ENCODE measurements at places on chromosomes 16 and 17.

DNA sequence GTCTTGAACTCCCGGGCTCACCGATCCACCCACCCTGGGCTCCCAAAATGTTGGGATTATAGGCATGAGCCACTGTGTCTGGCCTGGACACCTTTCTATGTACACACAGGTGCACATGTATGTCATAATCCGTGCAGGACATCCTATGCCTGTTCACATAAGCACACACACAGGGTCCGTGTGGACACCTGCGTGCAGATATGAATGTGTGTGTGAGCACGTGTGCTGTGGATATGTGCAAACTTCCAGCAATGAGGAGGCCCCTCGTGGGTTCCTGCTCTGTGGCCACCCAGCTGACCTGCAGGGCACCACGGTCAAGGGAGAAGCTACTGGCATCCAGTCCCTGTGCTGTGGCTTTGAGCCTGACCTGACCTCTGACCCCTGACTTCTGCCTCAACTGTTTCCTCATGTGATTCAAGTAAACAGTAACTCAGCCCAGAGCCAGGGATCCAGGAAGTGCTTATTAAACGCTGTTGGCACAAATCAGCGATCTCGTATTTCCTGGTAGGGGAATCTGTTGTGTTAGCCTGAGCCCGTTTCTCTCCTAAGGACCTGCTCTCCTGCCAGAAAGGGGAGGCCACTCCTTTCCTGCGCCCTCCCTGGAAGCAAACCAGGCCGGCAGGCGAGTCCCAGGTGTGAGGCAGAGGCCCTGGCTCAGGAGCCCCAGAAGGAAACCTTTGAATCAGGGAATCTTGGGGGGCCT is 6.5 kb downstream of the CPNE7 start:
- H3K36me3 ChIP-seq = no peaks in the 10 kb centered on the region
- no peaks in the 10 kb centered on the region for H3K27me3 ChIP-seq
- no peak for DNase-seq

GRCh38 chr17:62164747-62165722 is 100.0 kb upstream of the MED13 start:
- no peak overlapping the region for H3K4me3 ChIP-seq
- no peaks in the 10 kb centered on the region for H3K36me3 ChIP-seq
- peak; percentile 4 for DNase-seq
- H3K4me1 ChIP-seq = no peaks in the 10 kb centered on the region
- no peaks in the 10 kb centered on the region for H3K27me3 ChIP-seq
- H3K27ac ChIP-seq = no peak overlapping the region

- no peaks in the 10 kb centered on the region for H3K4me1 ChIP-seq
- no peak overlapping the region for H3K4me3 ChIP-seq
- H3K36me3 ChIP-seq = no peaks in the 10 kb centered on the region
- H3K27me3 ChIP-seq = no peaks in the 10 kb centered on the region
These were observed 78.8 kb downstream of the BRIP1 start for GRCh38 chr17:61784510-61784909.

GRCh38 chr17:30924341-30924740 is 2.6 kb downstream of the ADAP2 start:
- H3K36me3 ChIP-seq = no peaks in the 10 kb centered on the region
- peaks cover 3% of the 10 kb centered on the region for H3K27me3 ChIP-seq
- no peak overlapping the region for H3K4me3 ChIP-seq
- H3K4me1 ChIP-seq = no peaks in the 10 kb centered on the region

DNA sequence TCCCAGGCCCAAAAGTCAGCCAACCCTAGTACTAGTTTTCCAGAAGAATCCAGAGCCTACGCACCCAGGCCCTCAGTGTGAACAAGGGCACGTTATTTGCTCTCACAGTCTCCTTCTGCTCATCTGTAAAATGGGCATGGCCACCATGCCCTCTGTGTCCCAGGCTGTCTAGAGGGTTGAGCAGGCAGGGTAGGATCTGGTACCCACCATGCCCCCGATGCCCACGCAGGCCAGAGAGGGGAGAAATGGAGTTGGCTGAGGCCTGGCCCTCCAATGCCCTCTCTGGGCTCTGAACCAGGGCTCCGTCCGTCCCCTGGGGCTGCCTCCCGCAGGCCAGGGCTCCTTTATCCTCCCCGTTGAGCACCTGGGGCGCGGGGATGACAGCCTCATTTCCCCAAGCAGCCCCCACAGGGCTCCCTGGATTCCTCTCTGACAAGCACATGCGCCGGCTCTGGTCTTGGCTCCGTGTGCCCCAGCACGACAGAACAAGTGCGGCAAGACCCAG is 9.1 kb upstream of the BAHCC1 start:
- H3K36me3 ChIP-seq = no peaks in the 10 kb centered on the region
- no peak overlapping the region for H3K4me3 ChIP-seq
- no peak overlapping the region for H3K27ac ChIP-seq
- no peak for DNase-seq
- H3K4me1 ChIP-seq = no peaks in the 10 kb centered on the region

DNA sequence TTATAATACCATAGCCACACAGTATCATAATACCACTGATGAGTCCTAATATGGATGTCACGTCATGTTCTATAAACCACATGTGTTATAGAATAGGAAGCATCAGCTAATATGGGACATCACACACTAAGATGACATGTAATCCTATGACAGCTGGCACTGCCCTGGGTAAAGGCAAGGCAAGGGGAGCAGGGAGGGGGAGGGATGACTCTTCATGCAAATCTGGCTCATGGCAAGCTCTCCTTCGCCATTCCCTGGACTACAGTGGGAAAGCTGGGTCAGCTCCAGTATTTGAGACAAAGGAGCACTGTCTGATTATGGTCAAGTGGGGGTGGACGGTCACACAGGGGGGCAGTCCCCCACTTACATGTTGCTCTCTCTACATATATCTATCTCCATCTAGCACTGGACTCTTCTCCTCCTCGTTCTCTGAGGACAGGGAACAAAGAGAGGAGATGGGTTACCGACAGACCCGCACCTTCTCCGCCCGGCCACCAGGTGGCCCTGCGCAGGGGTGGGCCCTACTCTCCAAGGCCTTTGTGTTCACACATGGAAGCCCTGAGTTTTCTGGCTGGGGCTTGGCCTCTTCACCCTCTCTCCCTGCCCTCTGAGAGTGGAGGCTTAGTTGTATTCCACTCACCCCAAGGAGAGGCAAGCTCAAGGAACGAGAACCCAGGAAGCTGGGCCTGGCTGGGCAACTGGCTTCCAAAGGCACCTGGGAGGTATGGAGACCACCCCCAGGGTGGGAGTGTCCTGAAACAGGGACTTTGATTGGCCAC is 23.4 kb upstream of the MPO start:
- peak; percentile 56 for DNase-seq
- no peaks in the 10 kb centered on the region for H3K4me1 ChIP-seq
- H3K36me3 ChIP-seq = no peaks in the 10 kb centered on the region
- H3K27ac ChIP-seq = no peak overlapping the region
- H3K4me3 ChIP-seq = no peak overlapping the region

- no peak for DNase-seq
- no peaks in the 10 kb centered on the region for H3K36me3 ChIP-seq
- H3K27me3 ChIP-seq = no peaks in the 10 kb centered on the region
- H3K27ac ChIP-seq = no peak overlapping the region
- H3K4me3 ChIP-seq = no peak overlapping the region
These were observed 9.9 kb downstream of the COL1A1 start for GRCh38 chr17:50191359-50192143.

DNA sequence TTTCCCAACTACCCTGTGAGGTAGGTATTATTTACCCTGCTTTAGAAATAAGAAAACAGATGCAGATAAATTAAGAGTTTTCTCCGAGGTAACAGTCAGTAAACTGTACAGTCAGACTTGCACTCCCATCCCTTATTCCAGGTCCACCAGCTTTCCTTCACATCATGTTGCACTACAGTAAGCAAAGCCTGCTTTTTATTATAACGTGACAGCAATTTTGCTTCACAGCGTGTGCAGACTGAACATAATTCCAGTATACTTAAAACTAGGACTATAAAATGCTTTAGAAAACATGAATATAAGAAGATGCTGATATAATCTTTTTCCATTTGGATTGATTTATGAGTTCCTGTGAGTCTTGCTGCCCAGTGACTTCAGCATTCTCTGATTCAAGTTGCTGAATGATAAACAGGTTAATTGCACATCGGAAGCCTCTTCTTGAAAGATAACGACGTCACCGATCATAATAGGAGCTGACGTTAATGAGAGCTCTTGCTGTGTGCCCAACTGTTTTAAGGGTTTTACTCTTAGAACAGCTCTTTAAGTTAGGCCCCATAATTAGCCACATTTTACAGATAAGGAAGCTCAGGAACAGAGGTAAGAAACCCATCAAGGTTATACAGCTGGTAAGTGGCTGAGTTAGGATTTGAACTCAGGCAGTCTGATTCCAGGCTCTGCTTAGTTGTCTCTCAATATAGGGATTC is 1.4 kb downstream of the LIG3 start:
- no peak for DNase-seq
- H3K27me3 ChIP-seq = no peaks in the 10 kb centered on the region
- peak overlapping the region; percentile 99 for H3K27ac ChIP-seq
- H3K36me3 ChIP-seq = peaks cover 14% of the 10 kb centered on the region
- peaks cover 17% of the 10 kb centered on the region for H3K4me1 ChIP-seq

DNA sequence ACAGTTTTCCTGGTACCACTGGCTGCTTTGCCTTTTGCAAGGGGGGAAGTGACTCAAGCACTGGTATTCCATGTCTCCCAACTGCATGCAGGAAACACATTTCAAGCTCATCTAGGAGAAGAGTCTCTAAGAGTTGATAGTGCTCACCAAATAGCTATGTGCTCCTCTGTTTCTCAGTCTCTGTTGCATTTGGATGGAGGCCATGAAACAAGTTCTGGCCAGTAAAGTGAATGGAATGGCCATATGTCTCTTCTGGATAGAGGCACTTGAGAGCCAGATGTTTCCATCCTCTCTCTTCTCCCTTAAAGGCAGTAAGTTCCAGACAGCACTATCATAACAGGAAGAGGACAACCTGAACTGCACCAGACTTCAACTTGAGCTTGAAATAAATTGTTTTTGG is 60.6 kb downstream of the C16orf82 start:
- H3K4me1 ChIP-seq = no peaks in the 10 kb centered on the region
- H3K27ac ChIP-seq = no peak overlapping the region
- H3K4me3 ChIP-seq = no peak overlapping the region
- DNase-seq = no peak
